Iris pigment epithelial cell (primary cell): ENCODE measurements at places on chromosomes 6 and 20.
A peak's percentile ranks its signal among the peaks of the same experiment; 100 is the strongest.

GRCh38 chr20:3420211-3420707, 12.8 kb upstream of the DNAAF9 start:
- peak; percentile 82 for DNase-seq

GRCh38 chr6:105628156-105628860, 225.4 kb upstream of the PREP start:
- DNase-seq = no peak

DNA sequence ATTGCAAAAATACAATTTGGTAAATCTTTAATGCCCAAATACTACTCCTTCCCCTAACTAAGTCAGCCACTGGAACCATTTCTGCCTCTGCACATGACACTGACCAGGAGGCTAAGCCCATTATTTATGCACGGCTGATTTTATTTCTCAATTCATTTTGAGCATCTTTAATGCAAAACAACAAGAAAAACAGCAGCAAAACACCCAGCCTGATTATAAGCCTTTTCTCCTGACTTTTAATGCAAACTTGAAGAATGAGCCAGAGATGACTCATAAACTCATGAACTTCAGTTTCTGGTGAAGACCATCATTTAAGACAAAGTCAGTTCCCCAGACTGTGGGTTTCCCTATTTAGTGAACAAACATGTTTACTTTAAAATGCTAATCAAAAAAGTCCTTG, 51.6 kb downstream of the CYP24A1 start:
- DNase-seq = peak; percentile 86

DNA sequence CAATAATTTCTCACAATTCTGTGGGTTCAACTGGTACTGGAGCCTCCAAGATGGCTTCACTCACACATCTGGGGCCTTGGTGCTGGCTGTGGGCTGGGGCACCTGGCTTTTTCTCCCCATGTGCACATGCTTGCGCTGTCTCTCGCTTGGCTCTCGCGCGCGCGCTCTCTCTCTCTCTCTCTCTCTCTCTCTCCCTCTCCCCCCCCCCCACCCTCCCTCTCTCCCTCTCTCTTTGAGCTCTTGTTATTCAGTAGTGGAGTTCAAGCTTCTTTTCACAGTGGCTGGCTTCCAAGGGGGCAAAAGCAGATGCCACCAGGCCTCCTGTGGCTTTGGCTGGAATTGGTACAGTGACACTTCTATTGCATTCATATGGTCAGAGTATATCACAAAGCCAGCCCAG, 10.8 kb upstream of the TBCC start:
- DNase-seq = no peak

DNA sequence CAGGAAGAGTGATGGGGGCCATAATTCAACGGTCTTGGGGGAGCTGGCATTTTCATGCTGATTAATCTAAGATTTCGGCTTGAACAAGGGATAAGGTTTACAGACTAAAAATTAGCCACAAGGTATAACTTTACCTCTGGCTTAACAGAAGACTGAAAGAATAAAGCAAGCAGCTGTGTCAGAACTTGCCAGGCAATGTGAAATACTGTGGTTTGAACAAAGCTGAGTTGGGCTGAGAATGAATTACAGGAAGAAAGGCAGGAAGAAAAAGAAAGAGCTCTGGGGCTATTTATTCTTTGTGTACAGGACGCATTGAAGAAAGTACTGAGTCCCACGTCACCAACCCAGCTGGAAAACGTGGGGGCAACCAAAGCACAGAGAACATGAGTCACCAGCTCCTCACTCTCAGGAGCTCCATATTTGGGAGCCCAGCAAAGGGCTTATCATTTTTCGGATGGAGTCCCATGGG, 121.5 kb upstream of the NEDD9 start:
- DNase-seq = peak; percentile 66

GRCh38 chr20:8601542-8601912, 467.4 kb upstream of the PLCB4 start:
- DNase-seq = no peak

GRCh38 chr6:119481976-119482375, 132.4 kb upstream of the MAN1A1 start:
- no peak for DNase-seq

- DNase-seq = peak; percentile 95
Measured at GRCh38 chr6:121652726-121653623, 217.5 kb downstream of the GJA1 start.

GRCh38 chr6:130574146-130574545, 208.3 kb downstream of the TMEM200A start:
- DNase-seq = no peak

DNA sequence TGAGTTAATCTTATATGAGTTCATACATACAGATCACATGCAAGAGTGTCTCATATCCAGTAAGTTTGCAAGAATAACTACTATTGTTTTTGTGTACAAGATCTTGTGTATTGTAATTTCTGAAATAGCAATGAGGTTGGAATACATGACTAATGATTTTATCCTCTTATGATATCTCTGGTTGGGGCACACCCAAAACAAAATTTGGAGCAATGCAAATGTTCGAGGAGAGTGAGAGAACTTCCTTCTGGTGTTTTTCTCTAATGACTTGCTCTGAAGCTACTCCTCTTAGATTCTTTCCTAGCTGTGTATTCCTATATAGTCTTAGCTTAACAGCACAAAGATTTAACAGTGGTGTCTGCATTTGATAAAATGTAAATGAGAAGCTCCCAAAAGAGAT, 252.5 kb downstream of the LAMA2 start:
- DNase-seq = no peak

GRCh38 chr6:69895396-69895795, 29.0 kb downstream of the COL19A1 start:
- DNase-seq = no peak

DNA sequence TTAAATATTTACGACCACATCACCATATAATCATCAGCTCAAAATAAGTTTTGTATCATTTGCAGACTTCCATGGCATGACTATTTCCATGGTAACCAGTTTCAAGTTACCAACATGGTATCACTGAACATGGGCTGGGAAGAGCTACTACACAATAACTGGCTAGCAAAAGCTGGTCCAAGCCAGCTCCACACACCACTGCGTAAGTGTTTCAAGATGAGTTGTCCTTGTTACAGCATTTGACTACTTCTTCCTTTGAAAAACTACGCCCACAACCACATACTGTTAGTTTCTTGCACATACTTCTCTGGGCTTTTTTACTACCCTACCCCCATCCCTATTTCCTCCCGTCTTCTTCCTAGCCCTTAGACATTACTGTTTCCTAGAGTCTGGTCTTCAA, 8.5 kb downstream of the CD164 start:
- no peak for DNase-seq

- DNase-seq = peak; percentile 49
Measured at GRCh38 chr6:147022041-147022440, 182.2 kb upstream of the STXBP5 start.

GRCh38 chr20:57389695-57390603, 1.2 kb upstream of the RBM38 start:
- no peak for DNase-seq

GRCh38 chr6:100435299-100435698, 29.4 kb downstream of the SIM1 start:
- no peak for DNase-seq

GRCh38 chr6:79421001-79421411, 116.2 kb downstream of the LCA5 start:
- DNase-seq = peak; percentile 93

GRCh38 chr6:155710704-155711103, 255.1 kb upstream of the NOX3 start:
- no peak for DNase-seq

GRCh38 chr6:148924226-148925012, 177.6 kb downstream of the UST start:
- DNase-seq = no peak

- DNase-seq = no peak
Measured at GRCh38 chr20:54272901-54273488, 65.1 kb downstream of the PFDN4 start.

- DNase-seq = peak; percentile 58
Measured at GRCh38 chr6:24666097-24666640, 530 bp downstream of the TDP2 start.

GRCh38 chr6:6837541-6838080, 249.1 kb downstream of the LY86 start:
- no peak for DNase-seq

DNA sequence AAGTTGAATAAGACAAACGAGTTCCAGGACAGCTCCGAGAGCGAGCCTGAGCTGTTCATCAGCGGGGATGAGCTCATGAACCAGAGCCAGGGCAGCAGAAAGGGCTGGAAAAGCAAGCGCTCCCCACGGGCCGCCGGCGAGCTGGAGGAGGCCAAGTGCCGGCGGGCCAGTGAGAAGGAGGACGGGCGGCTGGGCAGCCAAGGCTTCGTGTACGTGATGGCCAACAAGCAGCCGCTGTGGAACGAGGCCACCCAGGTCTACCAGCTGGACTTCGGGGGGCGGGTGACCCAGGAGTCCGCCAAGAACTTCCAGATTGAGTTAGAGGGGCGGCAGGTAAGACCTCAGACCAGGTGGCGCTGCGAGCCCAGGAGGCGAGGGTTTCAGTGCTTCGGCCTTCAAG, 56.0 kb upstream of the TMEM181 start:
- no peak for DNase-seq

- peak; percentile 66 for DNase-seq
Measured at GRCh38 chr6:84428300-84428907, 201.0 kb upstream of the CEP162 start.

GRCh38 chr6:154304191-154304590, 52.4 kb downstream of the IPCEF1 start:
- DNase-seq = no peak

DNA sequence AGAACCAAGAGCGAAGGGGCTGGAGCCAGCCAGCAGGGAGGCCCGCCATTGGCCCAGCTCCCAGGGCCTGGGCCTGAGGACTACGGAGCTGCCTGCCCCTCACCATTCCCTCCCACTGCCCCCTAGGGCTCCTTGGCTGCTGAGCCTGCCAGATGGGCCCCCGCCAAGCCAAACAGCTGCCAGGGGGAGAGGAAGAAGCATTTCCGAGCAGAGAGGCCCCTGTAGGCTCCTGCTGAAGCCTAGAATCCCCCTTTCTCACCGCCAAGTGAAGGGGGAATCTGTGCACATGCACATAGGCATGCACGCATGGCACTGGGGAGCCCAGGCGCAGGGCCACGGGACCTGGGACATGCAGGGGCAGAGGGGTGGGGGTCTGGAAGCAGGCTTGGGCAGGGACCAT, 28.5 kb upstream of the MRPS18A start:
- DNase-seq = no peak

- no peak for DNase-seq
Measured at GRCh38 chr6:148596891-148597455, 149.9 kb upstream of the UST start.

- no peak for DNase-seq
Measured at GRCh38 chr20:19949195-19949867, 67.8 kb upstream of the NAA20 start.

DNA sequence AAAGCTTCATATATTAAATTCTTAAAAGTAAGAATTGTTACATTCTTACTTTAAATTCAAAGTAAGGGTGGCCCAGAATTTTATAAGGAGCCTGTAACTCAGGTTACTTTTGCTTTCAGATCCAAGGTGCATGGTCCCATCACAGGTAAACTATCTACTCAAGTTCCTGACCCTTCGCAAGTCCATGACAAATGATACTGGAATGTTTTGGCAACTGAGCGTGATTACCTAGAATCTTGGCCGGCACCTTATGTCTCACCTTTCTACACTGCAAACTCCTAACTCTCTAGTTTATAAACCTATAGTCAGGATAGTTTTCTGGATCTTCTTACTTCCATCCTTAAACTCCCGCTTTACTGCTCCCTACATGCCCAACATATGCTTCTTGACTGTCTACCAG, 67.9 kb upstream of the HMGN3 start:
- DNase-seq = no peak
